Right cardiac atrium (tissue), 5 donors: ENCODE measurements at places on chromosomes 2 and 18.

GRCh38 chr2:197391220-197391717, 43.6 kb downstream of the SF3B1 start:
- DNase-seq, result no peak

GRCh38 chr2:134630504-134631159, 88.2 kb downstream of the TMEM163 start:
- DNase-seq, result no peak

GRCh38 chr2:112793449-112793978, 9.2 kb upstream of the IL1A start:
- no peak for DNase-seq

- no peak for DNase-seq
These were observed 106.0 kb downstream of the UBR3 start for GRCh38 chr2:169933124-169933711.

DNA sequence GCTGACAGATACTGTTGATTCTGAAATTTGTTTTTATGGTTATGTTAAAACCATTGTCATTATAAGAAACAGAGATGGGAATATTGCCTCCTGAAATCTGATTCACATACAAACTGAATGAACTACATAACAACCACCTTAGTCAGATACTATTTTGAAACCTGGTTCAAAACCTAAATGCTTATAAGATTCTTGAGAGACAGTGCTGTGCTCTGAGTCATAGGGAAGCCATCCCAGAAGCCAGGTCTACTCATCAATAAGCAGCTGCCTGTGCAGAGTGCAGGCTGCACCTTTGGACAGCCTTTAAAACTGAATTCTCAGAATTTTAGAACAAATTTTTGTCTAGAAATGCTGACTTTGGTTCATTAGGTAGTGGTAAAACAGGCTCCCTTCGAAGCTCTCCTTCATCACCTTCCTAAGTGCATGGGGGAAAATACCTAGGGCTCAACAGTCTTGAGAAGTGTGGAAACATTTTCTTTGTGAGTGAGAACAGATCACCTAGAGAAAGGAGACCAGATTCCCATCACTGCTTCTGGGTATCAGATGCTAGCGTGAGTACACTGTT, at the start of gene SERPINB7:
Gene SERPINB7 (plus strand): TSS at position 253 of the 565 bp plus-strand sequence. CDS start 6,955 bp downstream, outside the sequence.
- DNase-seq, result no peak

GRCh38 chr2:237732790-237733381, 65.7 kb upstream of the RBM44 start:
- DNase-seq, result peak; percentile 49

DNA sequence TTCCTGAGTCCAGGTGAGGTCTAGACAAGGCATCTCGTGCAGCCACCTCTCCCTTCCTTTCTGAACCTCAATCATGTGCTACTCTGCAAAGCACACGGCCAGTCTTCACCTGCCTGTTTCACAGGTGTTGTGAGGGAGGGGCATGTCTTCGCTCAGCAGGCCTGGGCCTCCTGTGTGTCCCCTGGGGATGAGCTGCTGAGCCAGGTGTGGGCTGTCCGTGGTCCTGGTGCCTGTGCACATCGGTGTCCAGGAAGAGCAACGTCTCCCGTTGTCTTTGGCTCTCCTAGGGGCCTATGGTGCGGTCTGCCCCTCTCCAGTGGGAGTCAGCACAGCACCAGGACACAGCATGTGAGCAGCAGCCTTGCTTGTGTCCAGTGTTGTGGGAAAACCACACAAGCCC, 16.7 kb downstream of the ARHGEF4 start:
- DNase-seq, result no peak

DNA sequence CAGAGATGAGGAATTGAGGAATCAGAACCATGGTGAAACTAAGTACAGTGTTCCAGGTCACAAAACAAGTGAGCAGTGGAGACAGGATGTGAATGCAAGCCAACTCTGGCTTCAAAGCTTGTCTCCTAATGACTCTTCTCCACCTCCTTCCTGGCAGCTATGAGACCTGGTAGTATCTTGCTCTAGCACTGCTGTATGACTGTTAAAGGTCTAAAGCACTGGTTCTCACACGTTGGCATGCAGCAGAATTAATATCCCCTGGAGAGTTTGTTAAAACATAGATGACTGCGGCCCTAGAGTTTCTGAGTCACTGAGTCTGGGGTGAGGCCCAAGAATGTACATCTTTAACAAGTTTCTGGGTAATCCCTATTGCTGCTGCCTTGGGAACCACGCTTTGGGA, 63.3 kb downstream of the SUCLG1 start:
- DNase-seq, result no peak

DNA sequence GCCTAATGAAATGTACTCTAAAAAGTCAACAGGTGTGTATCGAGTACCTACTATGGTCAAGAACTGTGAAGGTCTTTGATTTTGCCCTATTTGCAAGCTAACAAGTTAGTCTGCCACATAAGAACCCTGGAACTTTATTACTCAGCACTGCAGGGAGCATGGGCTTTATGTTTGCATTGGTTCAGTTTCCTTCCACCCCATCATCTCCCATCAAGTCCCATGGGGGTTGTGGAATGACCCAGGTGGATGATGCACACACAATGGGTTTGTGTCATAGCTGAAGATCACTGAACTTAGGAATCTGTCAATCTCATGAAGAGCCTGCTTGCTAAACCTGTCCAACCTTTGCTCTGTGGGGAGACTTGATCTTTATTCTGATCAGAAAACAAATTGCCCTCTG, 265.5 kb downstream of the RPRM start:
- DNase-seq, result no peak

GRCh38 chr18:77250501-77250925, 865 bp downstream of the GALR1 start:
- DNase-seq, result no peak

DNA sequence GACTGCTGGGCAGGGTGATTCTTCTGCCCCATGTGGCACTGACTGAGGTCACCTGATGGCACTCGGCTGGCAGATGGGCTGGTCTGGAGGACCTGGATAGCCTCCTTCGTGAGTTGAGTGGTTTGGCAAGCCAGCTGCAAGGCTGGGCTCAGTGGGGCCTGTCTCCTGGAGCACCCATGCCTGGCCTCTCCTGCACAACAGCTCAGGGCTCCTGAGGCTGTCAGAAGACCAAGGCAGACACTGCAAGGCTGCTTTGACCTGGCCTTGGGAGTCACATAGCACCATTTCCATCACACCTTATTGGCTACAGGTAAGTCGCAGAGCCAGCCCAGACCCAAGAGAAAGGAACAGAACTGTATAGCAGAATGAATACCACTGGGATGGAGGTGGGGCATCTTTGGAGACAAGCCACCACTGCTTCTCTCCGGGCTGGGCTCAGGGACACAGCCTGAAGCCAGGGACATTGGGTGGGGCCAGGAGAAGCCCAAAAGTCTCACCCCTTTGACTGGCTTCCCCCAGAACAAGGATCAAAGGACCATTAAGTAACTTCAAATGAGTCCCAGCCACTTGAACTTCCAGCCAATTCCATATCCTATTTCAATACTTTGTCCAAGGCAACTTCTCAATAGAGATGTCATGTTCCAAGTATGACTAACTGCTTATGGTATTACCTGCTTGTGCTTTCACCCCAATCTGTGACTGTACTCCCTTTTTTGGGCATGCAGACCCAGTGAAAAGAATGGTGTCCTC, 156.3 kb downstream of the CABLES1 start:
- DNase-seq, result no peak

DNA sequence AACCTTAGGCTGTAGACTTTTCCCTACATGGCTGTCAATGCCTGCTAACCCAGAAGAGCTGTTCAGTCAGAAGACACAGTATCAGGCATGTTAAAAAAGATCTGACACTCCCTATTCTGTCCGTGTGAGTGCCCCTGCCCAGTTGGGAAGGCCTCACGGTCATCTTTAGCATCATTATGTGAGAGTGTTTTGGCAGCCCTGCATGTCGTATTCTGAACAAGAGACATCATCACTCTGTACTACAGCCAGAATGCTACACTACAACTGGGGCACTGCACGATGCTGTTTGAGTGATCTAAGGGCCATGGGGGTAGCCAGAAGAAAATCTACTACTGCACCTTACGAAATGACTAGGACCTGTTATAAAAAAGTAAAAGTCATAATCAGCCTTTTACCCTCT, 67.2 kb downstream of the GREB1L start:
- DNase-seq, result no peak

DNA sequence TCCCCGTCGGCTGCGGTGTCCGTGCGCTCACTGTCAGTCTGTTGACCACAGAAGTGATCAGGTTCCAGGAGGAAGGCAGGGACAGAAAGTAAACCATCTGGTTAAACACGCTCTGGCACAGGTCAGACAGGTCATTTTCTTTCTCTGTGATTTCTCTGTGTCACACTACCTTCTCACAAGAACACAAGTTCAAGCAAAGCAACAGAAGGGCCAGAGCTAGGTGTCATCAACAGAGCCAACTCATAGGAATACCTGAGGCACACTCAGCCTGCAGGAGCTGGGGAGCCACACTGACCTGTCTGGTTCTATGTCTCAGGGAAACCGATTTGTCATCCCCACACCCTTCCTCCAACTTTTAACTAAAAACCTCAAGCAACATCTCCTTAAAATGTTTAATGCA, 115.1 kb upstream of the ZBTB14 start:
- no peak for DNase-seq

DNA sequence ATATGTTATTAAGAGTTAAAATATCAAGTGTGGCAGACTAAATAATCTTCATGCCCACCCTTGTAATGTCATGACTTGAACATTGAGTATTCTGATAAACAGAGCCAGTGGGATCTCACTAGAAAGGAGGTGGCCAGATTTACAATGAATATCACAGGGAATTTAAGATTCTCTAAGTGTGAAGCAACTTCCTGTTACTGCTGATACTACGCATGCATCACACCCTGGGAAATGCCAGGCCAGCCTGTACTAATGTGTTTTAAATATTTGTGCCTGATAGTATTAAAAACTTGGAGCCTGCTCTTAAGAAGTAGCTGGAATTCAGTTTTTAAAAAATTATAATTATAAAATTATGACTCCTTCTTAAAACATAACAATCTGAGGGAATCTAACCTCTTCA, 148.3 kb downstream of the LAMA3 start:
- DNase-seq, result no peak

- peak; percentile 5 for DNase-seq
These were observed 16.0 kb downstream of the SLC66A2 start for GRCh38 chr18:79935499-79935898.

DNA sequence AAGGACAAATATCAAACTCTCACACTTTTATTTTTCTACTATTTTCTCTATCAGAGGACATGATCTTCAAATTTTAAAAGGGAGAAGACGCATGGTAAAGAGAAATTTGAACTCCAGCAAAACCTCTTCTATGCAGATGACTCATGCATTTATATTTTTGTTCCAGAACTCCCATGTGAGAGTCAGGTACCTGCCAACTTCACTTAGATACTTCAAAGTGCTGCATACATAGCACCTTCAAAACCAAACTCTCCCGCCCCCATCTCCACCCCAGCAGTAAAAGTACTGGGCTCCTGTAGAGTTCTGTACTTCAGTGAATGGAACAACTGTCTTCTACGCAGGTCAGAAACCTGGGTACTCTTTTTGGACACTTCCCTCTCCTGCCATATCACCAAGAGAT, 398.3 kb downstream of the TGIF1 start:
- DNase-seq, result no peak

DNA sequence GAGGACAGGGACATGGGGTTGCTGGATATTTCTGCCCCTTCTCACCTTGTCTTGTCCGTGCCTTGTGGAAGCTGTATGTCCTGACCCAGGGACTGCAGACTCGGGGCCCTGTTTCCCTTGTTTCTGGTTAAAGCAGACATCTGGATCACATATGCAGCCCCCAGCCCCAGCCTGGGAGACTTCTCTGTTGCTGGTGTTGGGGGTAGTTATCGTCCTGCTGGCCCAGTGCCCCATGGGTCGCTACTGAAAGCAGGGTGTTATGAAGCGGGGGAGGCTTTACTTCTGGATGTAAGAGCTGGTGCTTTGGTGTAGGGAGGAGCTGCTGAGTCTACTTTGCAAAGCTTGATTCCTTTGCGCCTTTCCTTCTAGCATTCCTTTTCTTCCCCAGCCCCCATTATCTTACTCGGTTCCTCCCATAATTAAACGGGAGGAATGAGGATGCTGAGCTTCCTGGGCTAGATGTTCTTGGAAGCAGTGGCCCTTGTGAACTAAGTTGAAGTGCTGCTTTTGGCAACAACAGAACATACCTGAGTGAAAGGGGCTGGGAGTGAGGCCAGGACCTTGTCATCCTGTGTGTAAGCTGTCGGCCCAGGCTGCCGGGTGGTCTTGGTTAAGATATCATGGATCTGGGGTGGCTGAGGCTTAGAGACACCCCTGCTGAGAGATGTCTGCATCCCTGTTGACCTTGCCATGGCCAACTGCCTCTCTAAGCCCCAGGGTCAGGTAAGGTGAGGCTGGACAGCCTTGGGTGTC, 3.4 kb downstream of the TET3 start:
- DNase-seq, result no peak

DNA sequence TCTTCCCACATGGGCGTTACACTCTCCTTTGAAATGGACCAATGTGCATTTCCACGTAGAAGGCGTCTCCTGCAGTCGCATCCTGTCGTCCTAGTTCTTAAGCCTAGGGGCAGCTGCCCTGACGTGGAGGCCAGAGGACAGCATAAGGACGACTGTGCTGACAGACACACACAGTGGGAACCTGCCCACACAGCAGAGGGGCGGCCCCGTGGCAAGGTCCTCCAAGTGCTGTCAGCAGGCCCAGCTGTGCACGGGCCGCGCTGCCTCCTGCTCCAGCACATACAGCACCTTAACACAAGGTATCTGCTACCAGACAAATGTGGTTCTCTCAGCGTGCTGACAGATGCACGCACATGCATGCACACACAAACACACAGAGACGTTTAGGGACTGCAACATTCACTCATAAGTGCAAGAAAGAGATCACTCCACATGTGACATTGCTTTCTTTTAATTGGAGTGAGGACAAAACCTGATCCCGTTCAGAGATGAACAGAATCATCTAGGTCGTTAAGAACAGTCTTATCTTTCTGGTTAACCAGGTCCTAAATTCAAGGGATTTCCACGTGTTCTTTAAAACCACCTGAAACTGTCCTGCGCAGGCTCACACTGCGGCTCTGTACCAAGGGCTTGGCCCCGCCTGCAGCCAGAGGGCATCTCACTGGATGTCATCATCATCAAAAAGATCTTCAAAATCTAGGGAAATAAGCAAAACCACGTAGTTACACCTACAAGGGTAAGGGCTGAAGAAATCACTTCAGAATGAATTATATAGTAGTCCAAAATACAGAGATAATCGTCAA, 5.5 kb downstream of the COPS9 start:
- DNase-seq, result no peak

DNA sequence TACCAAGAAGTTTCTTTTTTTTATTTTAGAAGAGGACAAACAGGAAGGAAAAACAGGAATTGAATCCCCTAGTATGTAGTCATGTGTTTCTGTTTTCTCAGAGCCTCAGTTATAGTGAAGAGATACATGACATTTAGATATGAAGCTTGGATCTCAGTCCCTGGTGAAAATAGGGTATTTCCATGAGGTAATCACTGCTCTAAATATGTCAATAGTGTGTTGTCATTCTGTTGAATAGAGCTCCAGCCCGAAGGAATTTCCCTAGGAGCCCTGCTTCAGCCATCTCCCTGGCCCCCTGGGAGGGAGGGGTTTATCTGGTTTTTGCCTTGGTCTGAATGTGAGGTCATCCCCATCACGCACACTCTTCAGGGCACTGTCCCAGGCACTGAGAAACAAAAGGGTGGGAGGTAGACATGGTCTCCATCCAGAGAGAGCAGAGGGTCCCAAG, 47.1 kb upstream of the REL start:
- DNase-seq, result no peak
